ENCODE measurements at places on chromosomes 12 and 14.

DNA sequence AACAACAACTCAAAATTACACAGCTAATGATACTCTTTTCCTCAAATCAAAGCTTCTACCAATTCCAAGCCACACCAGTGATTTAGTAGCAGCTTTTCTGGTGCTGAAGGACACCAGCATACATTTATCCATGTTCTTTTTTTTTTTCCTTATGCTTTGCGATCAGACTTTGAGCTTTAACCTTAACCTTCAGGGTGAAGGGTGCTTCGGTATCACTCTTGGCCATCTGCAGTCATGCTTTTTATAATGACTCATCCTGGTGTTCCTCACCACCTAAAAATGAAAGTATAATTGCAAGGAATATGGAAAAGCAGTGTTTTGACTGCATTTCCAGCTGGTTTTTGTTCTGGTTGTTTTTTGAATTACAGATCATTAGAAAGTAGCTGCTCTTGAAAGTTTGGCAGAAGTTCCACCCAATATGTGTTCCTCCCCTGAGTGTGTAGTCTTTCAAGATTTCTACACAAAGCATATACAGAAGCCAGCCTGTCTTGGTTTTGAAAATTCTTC lies 1.3 kb upstream of the SLC41A2 start:
- no peak for DNase-seq

DNA sequence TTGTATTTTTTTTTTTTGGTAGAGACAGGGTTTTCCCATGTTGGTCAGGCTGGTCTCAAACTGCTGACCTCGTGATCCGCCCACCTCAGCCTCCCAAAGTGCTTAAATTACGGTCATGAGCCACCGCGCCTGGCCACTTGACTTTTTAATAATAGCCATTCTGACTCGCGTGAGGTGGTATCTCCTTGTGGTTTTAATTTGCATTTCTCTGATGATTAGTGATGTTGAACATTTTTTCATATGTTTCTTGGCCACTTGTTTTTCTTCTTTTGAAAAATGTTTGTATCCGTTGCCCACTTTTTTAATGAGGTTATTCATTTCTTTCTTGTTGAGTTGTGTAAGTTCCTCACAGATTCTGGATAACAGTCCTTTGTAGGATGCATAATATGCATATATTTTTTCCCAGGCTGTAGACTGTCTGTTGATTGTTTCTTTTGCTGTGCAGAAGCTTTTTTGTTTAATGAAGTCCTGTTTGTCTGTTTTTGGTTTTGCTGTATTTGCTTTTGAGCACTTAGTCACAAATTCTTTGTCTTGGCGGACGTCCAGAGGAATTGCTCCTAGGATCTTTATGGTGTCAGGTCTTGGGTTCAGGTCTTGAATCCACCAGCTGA lies 10.3 kb upstream of the PGAM5 start:
- DNase-seq: no peak

DNA sequence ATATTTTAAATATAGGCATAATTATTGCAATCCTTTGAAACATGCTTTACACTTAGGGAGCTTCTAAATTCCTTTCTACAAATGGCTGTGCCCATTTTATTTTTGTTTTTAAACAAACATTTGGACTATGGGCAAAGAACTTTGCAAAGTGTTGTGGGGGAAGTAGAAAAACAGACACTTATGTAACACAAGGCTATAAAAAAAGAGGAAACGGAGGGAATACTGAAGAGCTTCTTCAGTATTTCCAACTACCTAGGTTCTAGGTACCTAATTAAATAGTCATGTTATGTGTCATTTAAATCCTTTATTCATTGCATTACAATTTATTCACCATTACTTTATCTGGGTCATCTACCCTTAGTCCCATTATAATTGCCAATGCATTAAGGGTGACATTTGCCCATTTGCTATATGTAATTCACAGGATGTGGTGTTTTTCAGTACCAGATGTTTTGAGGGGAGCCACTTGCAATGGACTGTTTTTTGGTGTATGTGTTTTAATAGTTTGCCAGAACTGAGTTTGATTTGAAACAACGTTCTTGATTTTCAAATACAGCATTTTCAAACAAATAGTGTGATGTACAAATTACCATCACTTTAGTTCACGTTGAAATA lies 1.5 kb upstream of the MSRB3 start:
- DNase-seq: no peak

- DNase-seq: peak; percentile 47
Measured at GRCh38 chr14:96091149-96091693, 52.1 kb downstream of the C14orf132 start.

GRCh38 chr14:96997996-96998395 lies 200.8 kb downstream of the VRK1 start:
- DNase-seq: no peak

GRCh38 chr14:66074537-66074936 lies 411.6 kb upstream of the CCDC196 start:
- DNase-seq: no peak

DNA sequence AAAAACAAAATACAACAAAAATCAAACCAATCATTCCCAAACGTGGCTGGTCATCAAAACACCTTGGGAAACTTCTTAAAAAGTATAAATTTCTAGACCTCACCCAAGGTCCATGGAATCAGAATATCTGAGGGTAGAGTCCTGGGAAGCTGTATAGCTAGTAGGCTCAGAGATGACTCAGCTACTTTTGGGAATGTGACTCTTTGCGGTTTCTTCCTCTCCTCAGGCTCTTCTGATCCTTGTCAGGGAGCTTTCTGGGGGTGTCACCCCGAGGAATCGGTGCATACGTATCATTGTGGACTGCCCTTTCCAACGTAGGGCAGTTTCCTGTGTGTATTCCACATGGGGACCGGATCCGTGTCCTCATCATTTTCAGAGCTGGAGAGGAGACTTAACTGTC lies 14.8 kb downstream of the JDP2 start:
- DNase-seq: no peak

- DNase-seq: no peak
Measured at GRCh38 chr12:76265424-76266180, 82.6 kb downstream of the BBS10 start.

DNA sequence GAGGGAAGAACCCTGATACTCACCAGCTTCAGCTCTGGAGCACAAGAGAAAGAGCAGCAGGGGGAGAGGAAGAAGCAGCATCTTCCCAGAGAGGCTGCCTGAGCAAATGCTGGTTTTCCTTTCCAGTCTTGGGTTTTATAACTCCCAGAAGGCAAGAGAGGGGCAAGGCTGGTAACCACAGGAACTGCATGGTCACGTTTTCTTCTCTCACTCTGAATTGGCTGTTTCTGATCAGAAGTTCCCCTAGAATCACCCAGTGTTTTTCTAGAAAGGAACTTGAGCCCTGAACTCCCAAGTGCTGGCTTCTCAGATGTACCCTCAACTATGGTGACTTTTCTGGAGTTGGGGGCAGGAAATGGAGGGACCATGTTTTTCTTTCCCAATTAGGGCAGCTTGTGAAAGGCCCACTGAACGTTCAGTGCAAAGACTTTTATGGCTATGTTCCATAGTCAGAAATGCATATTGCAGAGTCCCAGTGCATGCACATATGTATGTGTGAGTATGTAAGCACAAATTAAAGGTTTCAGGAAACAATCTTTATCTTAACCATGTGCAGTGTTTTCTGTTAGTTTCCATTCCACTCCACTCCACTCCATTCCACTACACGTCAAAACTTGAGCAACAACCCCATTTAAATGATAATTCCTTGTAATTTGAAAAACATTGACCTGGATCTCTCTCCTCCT lies at the start of gene CMA1:
Gene CMA1 (minus strand): TSS at position 111 of the 686 bp plus-strand sequence. CDS start 30 bp downstream, at position 81.
- DNase-seq: no peak

DNA sequence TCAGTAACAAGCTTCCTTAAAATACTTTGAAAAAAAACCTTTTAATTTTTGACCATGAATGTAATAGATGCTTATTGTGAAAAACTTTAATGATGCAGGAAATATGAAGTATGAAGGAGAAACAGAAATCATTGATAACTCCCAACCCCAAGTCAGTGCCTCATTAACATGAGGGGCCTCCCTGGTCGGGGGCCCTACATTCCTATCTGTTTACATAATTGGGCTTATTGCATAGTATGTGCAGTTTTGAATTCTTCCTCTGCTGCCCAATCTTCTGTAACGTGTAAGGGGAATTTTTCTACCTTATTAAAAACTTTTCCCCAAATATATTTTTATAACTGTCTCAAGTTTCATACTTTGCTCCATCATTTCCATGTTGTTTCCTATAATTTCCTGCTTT lies 63.0 kb downstream of the SLC25A47 start:
- no peak for DNase-seq

DNA sequence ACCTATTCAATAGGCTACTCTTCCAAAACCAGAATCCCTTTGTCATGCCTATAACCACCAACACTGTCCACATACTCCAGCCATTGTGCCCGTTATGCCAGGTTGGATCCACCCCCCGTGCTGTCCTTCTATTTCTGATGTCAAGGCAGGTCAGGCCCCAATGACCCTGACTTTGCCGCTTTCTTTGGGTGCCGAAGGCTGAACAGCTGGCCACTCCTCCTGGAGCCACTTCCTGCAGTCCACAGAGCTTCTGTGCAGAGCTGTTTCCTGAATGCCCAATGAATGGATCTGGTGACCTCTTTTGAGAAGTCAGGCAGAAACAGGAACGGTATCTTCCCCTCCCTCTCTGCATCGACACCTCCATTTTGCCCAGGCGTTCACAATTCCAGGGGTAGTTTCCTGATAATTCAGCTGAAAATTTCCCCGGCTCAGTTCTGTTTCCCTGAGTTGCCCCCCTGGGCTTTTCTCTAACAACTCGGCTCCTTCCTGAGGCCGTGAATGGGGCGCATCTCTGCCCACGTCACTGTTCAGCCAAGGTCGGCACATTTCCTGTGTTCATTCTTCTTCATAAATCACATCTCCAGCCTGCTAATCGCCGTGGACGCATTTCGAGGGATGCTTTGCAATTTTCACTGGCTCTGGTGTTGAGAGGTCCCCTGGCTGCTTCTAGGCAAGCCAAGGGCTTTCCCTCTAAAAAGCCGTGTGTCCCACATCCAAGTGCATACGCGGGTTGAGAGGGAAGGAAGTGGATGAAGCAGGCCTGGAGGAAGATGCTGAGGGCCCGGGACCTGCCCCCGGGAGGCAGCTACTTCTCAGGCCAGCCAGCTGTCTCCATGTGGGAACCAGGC lies 86.5 kb downstream of the PAPOLA start:
- DNase-seq: no peak

DNA sequence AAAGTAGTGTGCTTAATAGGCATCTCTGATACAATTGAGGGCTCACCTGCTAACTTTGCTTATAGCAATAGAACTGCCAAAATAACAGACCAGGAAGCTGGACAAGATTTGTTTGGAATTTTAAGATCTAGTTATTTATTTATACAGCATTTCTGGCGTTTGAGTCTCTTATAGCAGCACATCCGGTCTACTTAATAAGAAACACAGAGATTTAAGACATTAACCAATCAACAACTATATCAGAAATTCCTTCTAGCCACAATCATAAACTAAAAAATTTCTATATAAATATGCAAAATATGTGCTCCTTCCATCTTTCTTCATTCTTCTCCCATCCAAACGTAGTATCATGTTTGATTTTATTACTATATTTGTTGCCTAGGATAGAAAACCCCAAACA lies 2.6 kb downstream of the RTN1 start:
- DNase-seq: no peak

- no peak for DNase-seq
Measured at GRCh38 chr12:76591476-76591875, 31.9 kb upstream of the OSBPL8 start.

- no peak for DNase-seq
Measured at GRCh38 chr12:44647917-44648690, 228.0 kb downstream of the NELL2 start.

DNA sequence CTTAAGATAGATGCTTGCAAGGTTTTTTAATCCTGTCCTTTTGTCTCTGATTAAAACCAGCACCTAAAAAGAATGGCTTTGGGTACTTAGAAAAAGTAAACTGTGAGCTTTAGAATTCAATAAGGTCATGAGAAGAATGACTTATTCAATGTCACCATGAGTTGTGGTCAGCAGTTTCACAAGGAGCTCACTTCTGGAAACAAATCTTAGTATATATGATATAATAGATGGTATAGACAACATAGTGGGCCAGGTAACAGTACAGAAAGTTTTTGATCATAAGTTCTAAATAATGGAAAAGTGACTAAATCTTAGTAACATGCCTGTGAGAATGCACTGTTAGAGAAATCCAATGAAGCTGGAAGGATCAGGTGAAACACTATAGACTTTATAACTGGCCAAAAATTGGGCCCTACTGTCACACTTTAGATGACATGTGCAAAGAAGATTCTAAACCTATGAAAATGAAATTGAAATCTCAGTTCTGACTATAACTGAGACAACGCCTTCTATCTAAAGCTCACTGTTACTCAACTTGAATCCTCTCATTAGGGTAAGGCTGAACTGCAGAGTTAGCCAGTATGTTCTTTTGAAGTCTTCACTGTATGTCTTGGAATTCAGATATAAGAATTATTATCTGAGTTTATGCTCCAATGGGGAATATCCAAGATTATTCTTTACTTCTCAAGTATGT lies 42.4 kb upstream of the RAD51AP1 start:
- no peak for DNase-seq

DNA sequence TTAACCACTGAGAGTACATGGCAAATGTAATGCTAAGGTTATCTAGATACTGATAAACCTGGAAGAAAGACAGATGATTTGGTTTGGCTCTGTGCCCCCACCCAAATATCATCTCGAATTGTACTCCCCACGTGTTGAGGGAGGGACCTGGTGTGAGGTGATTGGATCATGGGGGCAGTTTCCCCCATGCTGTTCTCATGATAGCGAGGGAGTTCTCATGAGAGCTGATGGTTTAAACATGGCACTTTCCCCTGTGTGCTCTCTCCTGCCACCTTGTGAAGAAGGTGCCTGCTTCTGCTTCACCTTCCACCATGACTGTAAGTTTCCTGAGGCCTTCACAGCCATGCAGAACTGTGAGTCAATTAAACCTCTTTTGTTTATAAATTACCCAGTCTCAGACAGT lies 14.2 kb downstream of the NOXRED1 start:
- DNase-seq: no peak

DNA sequence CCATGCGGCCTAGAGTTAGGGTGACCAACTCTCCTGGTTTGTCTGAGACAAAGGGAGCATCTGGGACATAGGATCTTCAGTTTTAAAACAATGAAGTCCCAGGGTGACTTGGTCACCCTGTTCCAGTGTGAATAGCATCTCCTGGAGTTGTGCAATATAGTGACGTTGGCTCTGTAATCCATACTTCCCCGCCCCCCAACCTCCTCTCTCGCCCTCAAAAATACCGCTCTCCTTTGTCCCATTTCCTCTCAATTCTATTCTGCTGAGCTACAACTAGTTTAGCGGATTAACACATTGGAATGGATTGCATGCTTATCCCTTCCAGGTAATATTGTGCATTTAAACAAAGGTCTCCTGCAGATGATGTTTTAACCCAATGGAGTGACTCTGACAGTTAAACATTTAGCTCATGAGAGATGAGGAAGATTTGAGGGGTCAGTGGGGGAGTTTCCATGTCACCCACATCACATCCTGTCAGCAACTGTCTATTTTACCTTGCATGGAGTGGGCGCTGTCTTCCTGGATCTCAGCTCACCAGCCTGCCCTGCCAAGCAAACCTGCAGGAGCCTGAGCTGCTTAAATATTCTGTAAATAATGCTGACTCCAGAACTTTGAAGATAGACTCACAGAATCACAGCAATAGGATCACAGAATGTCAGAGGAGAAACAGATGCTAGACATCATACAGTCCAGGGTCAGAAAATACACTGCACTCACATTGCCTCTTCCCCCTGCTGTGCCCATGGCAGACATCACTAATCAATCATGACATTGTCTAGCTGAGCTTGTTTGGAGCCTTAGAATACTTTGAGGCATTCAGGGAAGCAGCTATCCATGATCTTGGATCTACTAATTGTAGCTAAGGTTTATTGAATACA lies 43.0 kb downstream of the MAP1LC3B2 start:
- no peak for DNase-seq

Data from NCI-H1105 (cell line).